ENCODE measurements at places on chromosomes 7 and 10. TPM values are rescaled to one million over a fixed set of nuclear protein-coding genes. Genes with fewer than 3 reads are reported as not detected.

DNA sequence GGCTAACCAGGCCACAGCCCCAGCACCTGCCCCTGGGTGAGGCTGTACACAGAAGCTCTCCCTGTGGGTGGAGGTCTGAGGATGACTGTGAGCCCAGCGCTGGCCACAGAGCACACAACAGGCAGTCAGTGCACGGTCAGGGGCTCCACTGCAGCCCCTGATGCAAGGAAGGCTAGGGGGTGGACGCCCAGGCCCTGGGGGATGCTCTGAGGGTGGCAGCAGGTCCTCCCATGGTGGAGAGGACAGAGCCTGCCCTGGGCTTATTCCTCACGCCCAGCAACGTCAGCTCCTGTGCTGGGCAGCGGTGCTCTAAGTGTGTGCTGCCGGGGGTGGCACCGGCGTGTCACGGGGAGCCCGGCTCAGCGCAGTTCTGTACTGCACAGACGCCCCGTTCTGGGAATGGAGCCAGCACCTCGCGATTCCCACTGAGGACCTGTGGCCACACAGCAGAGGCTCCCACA is 223.2 kb downstream of the MAD1L1 start:
- DNase-seq, result no peak

GRCh38 chr7:34026481-34027190 is 121.3 kb downstream of the BMPER start:
- DNase-seq, result peak; percentile 24

GRCh38 chr7:27239387-27240014 is 3.1 kb upstream of the EVX1 start:
- DNase-seq, result no peak

GRCh38 chr10:102773986-102774385 is 30.2 kb downstream of the WBP1L start:
- no peak for DNase-seq

ADAM8 gene
- total RNA-seq, result 6.7 TPM
